ENCODE measurements at places on chromosomes 1 and 21.

- DNase-seq, result no peak
These were observed 31.1 kb downstream of the MRAP start for GRCh38 chr21:32329776-32330175.

GRCh38 chr1:167291539-167292185 lies 71.0 kb downstream of the POU2F1 start:
- no peak for DNase-seq

DNA sequence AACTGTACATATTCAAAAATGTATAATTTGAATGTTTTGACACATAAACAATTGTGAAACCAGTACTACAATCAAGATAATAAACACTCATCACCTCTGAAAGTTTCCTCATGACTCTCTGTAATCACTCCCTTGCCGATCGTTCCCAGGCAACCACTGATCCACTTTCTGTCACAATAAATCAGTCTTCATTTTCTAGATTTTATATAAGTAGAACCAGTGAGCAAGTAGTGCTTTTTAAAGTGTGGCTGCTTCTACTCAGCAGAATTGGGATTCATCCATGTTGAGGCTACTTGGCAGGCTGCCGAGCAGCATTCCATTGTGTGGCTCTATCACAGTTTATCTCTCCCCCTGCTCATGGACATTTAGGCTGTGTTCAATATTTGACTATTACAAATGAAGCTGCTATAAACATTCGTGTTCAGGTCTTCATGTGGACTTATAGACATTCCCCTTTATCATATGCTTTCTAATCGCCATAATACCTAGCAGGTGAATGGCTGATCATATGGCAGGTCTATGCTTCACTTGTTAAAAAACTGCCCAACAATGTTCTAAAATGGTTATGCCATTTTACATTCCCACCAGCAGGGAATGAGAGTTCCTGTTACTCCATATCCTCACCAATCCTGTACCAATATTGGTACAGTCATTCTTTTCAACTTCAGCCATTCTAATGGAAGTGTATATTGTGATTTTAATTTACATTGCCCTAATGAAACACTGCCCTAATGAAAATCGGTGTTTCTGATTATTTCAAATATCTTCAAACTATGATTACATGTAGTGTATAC lies 20.5 kb downstream of the TEX38 start:
- DNase-seq, result no peak

DNA sequence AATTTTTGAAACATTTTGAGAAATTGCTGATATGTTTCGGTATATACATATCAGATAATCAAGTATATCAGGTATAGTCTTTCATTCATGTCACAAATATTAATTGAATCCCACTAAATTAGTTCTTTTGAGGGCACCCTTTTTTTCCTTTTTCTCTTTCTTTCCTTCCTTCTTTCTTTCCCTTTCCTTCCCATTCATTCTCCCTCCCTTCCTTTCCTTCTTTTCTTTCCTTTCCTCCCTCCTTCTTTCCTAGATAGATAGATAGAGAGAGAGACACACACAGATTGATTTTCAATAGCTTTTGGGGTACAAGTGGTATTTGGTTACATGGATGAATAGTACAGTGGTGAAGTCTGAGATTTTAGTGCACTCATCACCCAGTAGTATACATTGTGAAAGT lies 5.7 kb downstream of the NSL1 start:
- DNase-seq, result no peak

- DNase-seq, result no peak
These were observed 22.6 kb upstream of the PDC start for GRCh38 chr1:186483561-186483960.

DNA sequence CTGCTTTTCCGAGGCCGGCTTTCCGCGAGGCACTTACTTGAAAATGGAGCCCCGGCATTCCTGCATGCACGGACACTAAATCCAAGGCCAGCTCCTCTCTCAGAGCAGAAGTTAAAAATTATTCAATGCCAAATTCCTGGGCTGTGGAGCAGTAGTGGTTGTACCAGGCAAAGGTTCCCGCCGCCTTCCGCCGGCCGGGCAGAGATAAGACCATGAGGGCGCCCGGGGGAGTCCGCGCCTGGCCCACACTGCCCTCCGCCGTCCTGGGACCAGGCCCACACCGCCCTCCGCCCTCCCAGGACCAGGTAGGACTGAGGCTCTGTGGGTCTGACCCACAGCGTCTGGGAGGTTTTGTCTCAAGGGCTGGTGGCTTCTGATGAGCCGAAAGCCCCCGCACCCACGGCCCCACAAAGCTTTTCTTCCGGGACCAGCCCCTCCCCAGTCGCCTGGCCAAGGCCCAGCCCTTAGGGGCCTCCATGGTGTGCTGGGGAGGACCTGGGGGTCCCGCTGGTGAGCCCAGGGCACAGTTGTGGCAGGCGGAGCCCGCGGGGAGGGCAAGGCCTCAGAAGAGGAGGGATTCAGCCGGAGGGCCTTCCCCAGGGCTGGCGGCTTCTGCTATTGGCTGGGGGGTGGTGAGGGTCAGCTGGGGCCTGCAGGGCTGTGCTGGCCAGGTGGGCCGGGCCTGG lies 12.7 kb upstream of the C1orf159 start:
- no peak for DNase-seq

GRCh38 chr1:24117722-24118409 lies 5.9 kb upstream of the MYOM3 start:
- no peak for DNase-seq

DNA sequence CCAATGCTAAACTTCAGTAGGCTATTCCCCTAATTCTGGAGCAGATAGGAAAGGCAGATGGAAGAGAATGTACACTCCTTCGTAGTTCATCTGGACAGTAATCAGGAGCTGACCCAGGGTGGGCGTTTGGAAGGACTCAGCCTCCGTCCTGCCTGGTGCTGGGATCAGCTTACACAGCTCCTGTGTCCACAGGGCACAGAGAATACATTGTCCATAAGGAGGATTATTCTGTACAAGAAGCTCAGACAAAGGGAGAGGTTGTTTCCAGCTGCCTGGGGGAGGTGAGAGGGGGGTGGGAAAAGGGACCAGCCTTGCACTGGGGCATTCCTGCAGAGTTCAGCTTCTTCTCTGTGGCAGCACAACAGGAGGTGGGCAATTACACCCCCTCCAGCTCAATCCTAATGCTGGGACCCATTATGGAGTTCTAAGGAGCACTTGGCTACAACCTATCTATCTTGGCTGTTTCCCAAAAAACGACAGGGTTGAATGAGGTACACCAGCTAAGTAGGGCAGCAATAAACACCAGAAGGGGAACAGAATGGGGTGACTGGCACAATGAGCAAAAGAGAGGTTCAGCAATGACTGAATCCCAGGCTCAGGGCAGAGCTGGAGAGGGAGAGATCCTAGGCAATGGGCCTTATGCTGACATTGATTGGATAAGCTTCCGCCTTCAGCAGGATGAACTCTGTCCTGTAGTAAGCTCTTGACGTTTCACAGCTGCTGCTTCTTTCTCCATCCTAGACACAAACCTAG lies 7.4 kb downstream of the MED8 start:
- no peak for DNase-seq

DNA sequence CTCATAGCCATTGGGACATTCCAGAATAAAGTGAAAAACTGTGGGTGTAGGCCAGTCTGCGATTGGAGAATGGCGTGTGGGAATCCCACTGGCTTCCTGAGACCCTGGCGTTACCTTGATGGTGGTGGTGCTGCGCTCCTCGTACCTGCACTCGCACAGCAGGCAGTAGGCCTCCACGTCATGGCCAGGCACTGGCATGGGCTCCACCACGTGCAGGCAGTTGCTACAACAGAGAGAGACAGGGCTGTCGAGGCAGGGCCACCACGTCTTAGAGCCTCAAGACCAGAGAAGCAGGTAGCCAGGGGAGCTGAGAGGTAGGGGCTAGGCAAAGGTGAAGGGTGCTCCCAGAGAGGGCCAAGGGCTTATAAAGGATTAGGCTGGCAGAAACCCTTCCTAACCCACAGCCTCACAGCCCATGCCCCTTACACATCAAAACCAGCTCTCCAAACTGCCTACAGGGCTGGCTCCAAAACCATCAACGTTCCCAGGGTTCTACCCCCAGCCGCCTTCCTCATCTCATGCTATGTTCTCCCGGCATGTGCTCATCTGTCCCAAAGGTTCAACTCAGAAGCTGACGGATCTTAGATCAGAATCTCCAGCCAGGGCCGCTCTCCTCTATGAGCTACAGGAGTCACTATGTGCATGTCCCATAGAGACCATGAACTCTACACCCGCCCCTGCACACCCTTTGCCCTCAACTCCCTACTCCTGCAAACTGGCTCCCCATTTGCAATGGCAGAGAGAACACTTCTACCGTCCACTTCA lies 7.5 kb downstream of the TMEM9 start:
- DNase-seq, result no peak

DNA sequence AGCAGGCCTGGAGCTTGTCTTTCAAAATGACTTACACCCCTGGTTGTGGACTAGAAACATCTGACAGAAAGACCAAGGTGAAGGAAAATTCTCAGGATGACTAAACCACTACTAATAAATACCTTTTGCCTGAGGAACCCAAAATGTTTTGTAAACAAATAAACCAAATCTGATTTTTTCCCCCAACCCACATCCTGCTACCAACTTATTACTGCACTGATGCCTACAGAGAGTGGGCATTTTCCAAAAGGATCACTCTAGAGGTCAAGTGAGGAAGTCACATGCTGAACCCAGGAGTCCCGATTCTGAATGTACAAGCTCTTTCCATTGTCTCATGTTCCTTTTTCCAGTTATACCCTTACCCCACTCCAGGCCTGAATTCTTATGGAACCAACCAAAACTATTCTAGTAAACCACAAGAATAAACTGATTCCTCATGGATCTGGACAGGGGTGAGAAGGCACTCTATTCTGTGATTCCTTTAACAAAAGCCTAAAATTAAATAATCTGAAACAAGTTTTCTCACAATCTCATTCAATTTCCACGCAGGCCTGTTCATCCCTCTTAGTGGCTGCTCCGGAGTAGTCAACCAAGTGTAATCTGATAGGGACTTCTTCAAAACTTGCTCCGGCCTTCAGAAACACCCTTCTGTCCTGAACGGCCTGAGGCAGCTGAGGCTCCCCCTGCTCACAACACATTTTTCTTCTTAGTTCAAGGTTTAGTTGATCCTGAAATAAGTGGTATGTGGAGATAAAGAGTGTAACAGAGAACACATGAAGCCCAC lies 1.4 kb downstream of the PI4KB start:
- DNase-seq, result peak; percentile 33

- peak; percentile 4 for DNase-seq
These were observed 119.0 kb downstream of the GREM2 start for GRCh38 chr1:240492832-240493440.

- DNase-seq, result no peak
These were observed 148.6 kb upstream of the HOOK1 start for GRCh38 chr1:59666106-59666505.
